ENCODE measurements at places on chromosomes 3 and 15.

DNA sequence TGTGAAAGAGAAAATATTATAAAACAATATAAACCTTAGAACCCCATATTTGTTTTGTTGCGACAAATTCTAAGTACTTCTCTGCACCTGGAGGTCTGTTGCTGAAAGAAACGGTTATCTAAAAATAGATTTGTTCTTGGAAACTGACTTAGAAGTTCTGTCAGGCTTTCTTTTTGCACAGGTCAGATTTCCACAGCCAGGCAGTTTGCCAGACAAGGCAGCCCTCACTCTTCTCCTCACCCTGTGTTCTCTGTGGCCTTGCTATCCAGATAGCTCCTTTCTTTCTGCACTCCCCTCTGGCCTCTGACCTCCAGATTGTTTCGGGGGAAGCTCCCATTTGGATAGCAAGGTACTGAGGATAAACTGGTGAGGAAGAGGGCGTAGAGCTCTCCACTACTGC is 413.3 kb upstream of the ONECUT1 start:
- no peak for DNase-seq

- DNase-seq = no peak
Measured at GRCh38 chr3:57274845-57275244, 17.6 kb downstream of the ASB14 start.

DNA sequence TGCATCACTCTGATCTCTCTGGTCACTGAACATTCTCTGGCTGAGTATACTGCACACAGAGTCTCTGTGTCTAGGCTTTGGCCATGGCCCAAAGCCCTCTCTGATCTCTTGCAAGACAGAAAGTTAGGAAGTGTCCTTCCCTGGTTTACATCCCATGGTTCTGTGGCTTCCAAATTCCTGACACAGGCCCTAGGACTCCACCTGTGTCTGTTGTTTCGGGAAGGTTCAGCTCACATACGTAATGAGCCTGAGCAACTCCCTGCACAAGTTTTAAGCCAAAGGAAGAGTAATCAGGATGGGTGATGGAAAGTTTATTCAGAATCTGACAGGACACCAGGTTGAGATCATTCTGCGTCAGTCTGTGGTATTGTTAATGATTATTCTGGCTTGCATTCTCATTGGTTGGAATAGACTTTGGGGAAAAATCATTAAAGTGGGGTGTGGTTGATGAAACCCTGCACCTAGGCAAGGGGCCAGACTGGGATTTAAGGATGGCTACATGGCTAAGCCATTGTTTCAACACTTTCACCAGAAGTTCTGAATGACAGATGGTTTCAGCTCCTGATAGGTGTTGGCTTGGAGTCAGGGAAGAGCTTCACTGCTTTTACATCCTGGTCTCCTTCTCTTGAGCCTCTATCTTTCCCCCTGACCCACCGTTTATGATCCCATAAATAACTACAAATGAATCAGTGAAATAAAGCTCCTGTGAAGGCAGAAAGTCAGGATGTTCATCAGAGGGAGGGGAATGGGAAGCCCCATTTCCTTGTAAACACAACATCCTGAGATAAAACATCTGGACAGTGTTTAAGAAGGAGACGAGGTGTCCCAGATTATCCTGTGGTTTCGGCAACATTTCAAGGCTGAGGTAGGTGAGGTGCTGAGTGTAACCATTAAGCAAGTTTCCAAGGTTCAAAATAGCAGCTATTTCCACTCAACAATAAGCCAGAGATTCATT is 14.1 kb downstream of the LCMT2 start:
- DNase-seq = no peak

DNA sequence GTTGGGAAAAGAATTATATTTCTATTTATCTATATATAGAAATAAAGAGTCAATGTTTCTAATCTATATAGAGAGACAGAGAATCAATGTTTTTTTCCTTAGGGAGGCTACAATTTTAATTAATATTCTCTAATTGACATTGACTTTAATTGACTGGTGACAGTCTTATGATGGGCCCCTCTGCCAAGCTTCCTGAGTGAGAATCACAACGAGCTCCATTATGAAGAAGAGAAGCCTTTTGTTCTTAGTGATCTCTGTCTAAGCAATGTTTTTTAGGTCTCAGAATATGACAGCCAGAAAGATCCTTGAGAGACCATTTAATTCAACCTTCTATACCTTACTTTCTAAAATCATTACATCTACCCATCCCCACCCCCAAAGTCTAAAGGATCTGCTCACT is 70.9 kb downstream of the IGSF11 start:
- DNase-seq = no peak

- no peak for DNase-seq
Measured at GRCh38 chr3:32401556-32402081, 10.0 kb downstream of the CMTM7 start.

- DNase-seq = peak; percentile 78
Measured at GRCh38 chr15:50145451-50145872, 26.4 kb upstream of the ATP8B4 start.

DNA sequence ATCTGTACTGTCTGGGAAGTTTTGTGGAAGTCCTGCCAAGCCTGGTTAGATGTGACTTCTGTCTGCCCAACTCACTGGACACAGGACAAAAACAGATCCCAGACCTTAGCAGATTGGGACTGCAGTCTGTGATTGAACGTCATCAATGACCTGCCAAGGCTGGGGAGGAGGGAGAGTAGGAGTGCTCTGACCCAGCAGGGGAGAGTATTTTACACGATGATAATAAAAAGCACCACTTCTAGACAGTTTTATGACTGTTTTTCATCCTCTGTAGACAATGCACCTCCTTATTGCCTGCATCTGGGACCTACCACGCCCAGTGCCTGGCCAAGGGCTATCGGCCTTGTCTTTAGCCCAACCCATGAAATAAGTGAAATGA is 102.3 kb upstream of the NR2E3 start:
- no peak for DNase-seq

GRCh38 chr15:34049112-34049511 is 10.1 kb upstream of the AVEN start:
- DNase-seq = no peak

- no peak for DNase-seq
Measured at GRCh38 chr15:85588677-85589076, 206.0 kb downstream of the KLHL25 start.

GRCh38 chr15:50485389-50485788 is 61.1 kb downstream of the USP50 start:
- DNase-seq = no peak

DNA sequence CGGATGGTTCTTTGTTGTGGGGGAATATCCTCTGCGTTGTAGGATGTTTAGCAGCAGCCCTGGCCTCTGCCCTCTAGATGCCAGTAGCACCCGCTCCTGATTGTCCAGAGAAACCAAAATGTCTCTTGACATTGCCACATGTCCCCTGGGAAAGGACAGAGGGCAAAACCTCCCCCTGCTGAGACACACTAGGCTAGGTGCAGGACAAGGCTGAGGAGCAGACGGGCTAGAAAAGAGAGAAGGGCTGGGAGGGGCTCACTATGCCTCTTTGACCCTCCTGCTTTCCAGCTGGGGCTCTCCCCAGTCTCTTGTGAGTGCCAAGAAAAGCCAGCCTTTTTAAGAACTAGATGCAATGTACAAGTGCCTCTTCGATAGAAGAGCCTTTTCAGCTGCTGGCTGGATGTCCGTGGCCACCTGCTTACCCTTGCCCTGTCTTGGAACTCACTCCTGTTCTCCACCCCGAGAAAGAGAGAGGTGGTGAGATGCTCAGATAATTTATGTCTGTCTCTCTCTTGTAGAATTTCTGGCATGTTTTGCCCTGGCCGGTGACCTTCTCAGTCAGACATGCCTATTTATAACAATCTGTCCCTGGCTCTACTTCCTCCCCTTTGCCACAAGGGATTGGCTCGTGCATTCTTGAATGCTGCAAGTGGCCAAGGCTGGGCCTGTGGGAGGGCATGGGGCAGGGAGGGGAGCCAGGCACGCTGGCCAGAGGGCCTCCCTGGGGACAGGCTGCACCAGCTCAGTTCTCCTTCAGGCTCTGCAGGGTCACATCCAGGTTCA is 142.6 kb downstream of the RPLP1 start:
- DNase-seq = peak; percentile 84

- no peak for DNase-seq
Measured at GRCh38 chr3:194702545-194702944, 16.9 kb downstream of the FAM43A start.

GRCh38 chr3:46947981-46948791 is 28.4 kb downstream of the CCDC12 start:
- no peak for DNase-seq

- DNase-seq = no peak
Measured at GRCh38 chr15:82543160-82543559, 2.9 kb upstream of the RPS17 start.

DNA sequence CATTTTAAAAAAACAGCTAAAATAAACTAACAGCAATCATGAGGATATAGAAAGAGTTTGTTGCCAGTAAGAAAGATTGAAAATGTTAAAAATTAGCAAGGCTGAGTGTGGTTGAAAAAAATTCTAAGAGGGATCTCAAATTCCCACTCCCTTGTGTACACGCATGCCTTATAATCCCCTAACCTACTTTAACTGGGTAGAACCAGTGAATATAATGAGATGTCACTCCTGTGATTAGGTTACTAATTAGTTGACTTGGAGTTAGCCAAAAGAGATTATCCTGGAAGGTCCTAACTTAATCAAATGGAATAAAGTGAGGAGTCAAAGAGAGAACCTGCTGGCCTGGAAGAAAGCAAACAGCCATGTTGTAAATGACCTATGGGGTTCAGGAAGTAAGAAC is 286.0 kb upstream of the TGFBR2 start:
- DNase-seq = no peak

DNA sequence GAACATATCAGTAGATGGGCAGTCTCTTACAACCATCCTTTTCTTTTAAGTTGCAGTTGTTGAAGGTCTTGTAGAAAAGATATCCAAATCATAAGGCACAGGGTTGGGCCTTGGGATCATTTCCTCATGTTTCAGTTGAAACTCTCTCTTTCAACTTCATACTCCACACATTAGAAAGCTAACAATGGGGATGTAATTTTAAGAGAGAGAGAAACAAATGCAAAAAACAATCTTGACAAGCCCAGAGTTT is 747.9 kb downstream of the ROBO1 start:
- no peak for DNase-seq

GRCh38 chr15:73932381-73933191 is 6.3 kb downstream of the LOXL1 start:
- no peak for DNase-seq

- DNase-seq = peak; percentile 6
Measured at GRCh38 chr3:64443546-64444381, 218.5 kb upstream of the PRICKLE2 start.

- no peak for DNase-seq
Measured at GRCh38 chr15:72368325-72368724, 7.5 kb downstream of the HEXA start.

DNA sequence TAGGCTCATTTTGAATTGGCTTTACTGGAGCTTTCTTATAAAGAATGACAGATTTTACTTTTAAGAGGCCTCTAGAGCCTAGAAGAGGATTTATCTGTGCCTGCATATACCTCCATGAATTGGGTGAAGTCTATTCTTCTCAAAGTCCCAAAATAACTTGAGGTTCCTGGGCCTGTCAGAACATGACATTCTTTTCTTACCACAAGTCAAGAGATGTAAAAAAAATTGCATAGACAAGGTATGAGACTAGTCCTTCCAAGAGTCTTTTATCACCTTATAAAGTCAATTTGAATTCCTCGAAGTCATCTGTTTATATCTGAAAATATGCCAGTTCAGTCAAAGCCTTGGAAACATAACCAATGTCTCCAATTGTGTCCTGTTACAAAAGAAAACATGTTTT is 17.2 kb upstream of the CD200 start:
- DNase-seq = no peak

GRCh38 chr15:58147171-58147611 is 9.0 kb downstream of the AQP9 start:
- no peak for DNase-seq

DNA sequence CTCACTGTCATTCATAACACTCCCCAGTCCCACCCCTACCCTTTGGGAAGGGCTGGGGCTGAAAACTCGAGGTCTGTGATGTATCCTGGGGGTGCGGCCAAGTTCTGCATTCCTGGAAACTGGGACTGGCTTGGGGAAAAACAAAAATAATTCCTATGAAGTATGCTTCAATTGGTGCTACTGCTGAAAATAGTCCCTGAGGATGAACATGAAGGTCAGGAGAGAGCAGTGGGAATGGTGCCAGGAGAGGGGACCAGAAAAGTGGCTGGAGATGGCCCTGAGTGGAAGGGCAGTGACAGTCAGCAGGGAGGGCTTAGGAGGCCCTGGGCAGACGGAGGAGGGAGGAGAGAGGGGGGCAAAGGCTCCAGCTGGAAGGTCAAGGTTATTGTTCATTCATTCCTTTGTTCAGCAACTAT is 4.8 kb upstream of the ISLR start:
- DNase-seq = no peak

DNA sequence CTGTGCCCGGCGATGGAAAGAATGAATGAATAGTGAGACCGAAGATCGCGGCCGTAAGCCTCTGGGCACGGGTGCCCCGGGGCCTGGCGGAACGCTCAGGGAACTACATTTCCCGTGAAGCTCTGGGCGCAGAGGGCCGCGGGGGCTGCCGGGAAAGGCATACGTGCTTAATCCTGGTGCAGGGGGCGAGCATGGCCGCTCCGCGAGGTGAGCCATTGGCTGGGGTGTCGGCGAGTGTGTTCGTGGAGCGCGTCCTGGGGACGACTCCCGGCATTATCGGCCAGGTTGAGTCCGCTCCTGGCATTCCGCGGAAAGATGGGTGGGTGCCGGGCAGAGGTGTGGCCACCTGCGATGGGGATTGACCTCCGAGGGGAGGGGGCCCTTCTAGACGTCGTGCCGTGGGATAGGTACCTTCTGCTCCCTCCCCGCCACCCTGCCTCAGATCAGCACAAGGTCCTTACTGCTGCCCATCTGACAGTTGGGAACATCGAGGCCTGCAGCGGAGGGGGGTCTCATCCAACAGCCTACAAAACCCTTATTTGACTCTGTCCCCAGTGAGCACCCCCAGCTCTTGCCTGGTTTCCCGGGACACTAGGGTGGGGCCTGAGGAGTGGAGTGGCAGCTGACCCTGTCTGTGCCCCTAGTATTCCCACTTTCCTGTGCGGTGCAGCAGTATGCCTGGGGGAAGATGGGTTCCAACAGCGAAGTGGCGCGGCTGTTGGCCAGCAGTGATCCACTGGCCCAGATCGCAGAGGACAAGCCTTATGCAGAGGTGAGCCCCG is at the start of gene MPI:
MPI (plus strand) TSS at position 160 of the 782 bp plus-strand sequence; CDS start at position 192, 32 bp downstream.
- DNase-seq = peak; percentile 92

GRCh38 chr3:197407053-197407452 is 108.6 kb upstream of the DLG1 start:
- DNase-seq = no peak

DNA sequence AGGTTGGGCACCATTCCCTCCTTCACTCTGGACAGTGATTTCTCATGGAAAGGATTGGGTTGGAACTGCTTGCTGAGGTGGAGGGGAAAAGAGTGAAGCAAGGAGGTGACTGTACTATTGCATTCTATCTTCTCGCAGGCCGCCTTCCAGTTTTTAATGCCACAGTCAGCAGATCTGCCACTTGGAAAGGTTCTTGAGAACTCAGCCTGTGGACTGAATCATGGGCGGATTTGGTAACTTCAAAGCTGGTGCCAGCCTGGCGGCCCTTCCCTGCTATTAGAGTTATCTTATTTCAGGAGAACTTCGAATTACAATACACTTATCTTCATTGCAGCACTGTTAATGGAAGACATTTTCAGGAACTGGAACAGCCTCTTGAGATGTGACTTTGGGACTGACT is 23.1 kb upstream of the SLC28A2 start:
- no peak for DNase-seq

All from NCI-H1417 (cell line).